Left lobe of liver (tissue), 2 donors: ENCODE measurements at places on chromosomes 2 and 18. TPM values are rescaled to one million over a fixed set of nuclear protein-coding genes. Genes with fewer than 3 reads are reported as not detected.

- no peak for DNase-seq
Observed at GRCh38 chr2:30355306-30355705, 91.7 kb upstream of the LCLAT1 start.

SERPINB11 gene
- not detected for total RNA-seq

GRCh38 chr2:102677244-102678215, 58.2 kb downstream of the SLC9A2 start:
- no peak for DNase-seq

QPCT gene
- 0.65 TPM for total RNA-seq

MBD5 gene
- 9.8 TPM for total RNA-seq
